ENCODE measurements at places on chromosomes 1 and 21. TPM values are rescaled to one million over a fixed set of nuclear protein-coding genes. Genes with fewer than 3 reads are reported as not detected.

Gene RIPPLY3
- 0.44 TPM for total RNA-seq

Gene NES
- 28.5 TPM for total RNA-seq

DNA sequence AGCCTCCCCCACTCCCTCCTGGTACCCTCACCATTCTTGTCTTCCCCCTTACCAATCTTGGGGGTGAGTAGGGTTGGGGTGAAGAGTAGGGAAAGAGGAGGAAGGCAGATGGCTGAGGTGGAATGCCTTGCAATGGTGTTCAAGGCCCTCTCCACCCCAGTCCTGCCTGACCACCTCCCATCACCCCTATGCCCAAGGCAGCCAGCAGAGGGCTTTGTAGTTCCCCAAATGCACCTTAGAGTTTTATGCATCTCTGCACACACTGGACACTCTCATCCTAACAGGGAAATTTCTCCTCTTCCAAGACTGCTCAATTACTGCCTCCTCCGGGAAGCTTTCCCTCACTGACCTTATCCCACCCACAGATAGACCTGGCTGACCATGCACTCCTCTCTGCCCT, 15.4 kb downstream of the KIF17 start:
- DNase-seq = no peak

GRCh38 chr1:92538413-92539061, 51.8 kb upstream of the GFI1 start:
- DNase-seq = no peak

Gene ITGB2
- 242 TPM for total RNA-seq

- peak; percentile 37 for DNase-seq
These were observed 50.9 kb downstream of the SLC37A1 start for GRCh38 chr21:42564561-42564971.

GRCh38 chr1:222420633-222421032, 127.3 kb downstream of the HHIPL2 start:
- DNase-seq = no peak

- no peak for DNase-seq
These were observed 93.6 kb downstream of the DYRK1A start for GRCh38 chr21:37460196-37460595.

Data from breast epithelium (tissue), 4 donors.